Activated T-cell treated with anti-CD3 and anti-CD28 coated beads for 4 hours (primary cell): ENCODE measurements at places on chromosomes 6 and 20.

DNA sequence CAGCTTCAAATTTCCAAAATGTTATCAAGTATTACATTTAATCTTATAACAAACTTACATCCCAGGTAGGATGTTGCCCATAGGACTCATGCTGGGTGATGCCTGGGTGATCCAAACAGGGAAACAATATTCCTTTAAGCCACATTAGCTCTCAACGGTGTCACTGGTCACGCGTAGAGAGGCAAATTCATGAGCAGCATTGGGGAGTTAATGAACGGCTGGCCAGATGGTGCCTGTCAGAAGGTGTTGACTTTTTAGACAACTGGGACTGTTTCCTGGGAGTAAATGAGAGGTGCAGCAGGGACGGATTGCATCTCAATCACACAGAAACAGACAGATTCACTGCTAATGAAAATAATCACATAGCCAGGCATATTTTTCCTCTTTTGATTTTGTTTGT is 83.3 kb upstream of the ID4 start:
- no peak for DNase-seq

DNA sequence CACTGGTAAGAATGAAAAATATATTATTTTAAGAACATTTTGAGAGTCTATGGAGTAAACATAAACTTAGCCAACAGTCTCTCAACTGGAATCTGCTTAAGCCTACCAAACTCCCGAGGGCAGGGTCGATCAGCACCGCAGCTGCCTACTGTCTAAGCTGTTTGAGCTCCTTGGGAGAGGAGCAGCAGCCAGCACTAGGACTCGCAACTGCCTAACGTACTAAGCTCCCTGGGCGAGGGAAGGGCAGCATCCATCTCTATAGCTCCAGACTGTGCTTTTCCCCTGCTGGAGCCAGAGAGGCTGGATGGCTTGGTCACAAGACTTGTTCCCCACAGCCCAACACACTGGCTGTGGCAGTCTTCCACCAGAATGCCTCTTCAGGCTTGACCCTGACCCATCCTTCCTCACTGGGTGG is 96.4 kb downstream of the MOXD1 start:
- no peak for DNase-seq

GRCh38 chr20:34461779-34462087 is 54.5 kb upstream of the DYNLRB1 start:
- DNase-seq, result no peak

- DNase-seq, result no peak
Observed at GRCh38 chr6:93419304-93420162, at the start of gene EPHA7. EPHA7 (minus strand) TSS chr6:93419559; CDS start chr6:93419341, 218 bp downstream.

- DNase-seq, result no peak
Observed at GRCh38 chr6:46016063-46016608, 476 bp upstream of the CLIC5 start.

DNA sequence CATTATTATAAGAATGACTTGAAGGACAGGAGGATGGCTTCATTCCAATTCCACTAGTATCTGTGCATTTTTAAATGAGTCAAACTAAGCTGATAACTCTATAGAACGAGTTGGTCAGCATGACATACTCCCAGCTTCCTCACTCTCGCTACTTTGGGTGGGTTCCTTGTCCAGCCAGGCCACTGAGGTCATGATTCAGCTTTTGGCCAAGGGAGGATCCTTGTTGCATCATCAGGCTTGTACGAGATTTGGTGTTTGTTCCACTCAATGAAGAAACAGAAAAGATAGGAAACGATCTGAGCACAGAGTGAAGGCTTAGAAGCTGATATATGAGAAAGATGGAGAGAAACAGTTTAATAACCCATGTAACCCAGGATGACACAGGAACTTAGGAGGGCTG is 19.8 kb downstream of the NEDD9 start:
- DNase-seq, result no peak

DNA sequence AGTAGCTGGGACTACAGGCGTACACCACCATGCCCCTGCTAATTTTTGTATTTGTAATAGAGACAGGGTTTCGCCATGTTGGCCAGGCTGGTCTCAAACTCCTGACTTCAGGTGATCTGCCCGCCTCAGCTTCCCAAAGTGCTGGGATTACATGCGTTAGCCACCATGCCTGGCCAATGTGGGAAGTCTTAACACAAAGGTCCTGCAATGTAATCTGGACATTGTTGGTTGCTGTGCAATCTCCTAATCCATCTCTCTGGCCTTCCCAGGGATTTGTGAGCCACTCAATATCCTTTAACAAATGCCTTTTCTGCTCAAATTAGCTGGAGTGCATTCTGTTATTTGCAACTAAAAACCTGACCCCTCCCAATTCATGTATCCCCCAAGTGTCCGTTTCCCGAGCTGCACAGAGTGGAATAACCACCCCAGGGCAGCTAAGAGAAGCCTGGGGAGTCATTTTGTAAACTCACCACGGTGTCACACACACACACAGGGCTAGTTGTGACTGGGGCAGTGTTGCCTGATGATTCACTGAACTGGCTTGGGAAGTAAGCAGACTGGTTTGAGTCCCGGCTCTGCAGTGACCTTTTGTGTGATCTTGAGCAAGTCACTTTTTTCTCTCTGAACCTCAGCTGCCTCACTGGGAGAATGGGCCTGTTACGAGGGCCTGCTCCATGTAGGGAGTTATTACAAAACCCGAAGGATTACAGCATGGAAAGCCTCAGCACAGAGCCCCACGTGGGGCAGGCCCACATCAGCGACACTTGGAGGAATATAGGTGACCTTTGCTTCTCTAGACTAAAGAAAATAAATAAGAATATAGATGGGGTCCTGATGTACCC is 152.3 kb downstream of the ZMYND8 start:
- no peak for DNase-seq

- DNase-seq, result no peak
Observed at GRCh38 chr6:122956376-122956775, 39.7 kb upstream of the CLVS2 start.

- peak; percentile 13 for DNase-seq
Observed at GRCh38 chr6:136225496-136225895, 24.6 kb downstream of the MTFR2 start.

GRCh38 chr6:137323860-137324259 is 104.7 kb upstream of the IFNGR1 start:
- DNase-seq, result no peak

DNA sequence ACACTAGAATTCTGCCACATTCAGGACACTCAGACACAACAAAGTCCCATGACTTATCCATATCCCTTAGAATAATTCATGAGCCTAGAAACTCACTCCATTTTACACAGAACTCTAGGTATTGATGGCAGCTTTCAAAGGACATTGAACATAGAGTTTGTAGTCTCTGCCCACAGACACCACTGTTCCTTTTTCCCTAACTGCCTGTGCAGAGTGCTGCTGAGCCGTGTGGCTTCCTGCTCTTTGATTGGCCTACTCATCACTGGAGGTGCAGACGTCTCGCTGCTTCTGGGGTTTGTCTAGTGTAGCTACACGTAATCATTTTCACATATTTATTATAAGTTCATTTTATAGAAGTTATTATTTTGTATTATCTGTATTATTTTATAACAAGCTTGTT is 407.6 kb downstream of the PREX1 start:
- no peak for DNase-seq

DNA sequence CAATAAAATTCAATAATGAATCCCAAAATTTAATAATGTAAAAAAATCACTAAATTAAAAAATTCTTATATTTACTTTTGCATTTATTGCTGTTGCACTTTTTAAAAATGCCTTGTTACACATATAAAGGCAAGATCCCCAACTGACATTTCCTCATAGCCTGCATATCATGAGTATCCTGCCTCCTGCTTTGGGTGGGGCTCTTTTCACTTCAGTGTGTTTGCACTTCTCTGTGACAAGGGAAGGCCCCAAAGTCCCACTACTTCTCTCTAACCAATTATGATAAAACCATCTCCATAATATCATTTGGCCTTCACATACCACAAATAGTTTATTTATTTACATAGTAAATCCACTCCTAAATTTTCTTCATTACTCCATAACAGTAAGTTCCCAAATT is 446.1 kb upstream of the MARCKS start:
- DNase-seq, result no peak

- no peak for DNase-seq
Observed at GRCh38 chr6:85865420-85866369, 223.0 kb upstream of the SYNCRIP start.

GRCh38 chr6:34834789-34835518 is 43.1 kb downstream of the BLTP3A start:
- DNase-seq, result no peak

- DNase-seq, result no peak
Observed at GRCh38 chr6:50681213-50681824, 32.0 kb upstream of the TFAP2D start.

GRCh38 chr6:70599187-70599586 is 32.5 kb downstream of the SDHAF4 start:
- DNase-seq, result no peak

DNA sequence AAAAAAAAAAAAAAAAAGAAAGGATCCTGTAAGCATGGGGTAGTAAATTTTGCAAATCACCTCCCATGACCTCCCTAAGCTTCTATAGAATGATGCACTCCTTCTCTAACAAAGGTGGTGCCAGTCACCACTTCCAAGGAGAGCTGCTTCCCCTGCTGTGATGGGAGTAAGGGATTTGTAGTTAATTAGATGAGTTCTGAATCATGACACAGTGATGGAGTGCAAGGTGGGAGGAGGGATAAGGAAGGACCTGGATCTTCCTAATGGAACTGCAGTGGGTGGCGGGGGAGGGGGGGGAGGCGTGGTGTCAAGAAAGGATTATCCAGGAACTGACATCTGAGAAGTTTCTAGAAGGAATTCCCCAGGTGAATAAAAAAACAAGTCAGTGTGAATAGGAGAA is 47.8 kb downstream of the NRN1 start:
- no peak for DNase-seq

DNA sequence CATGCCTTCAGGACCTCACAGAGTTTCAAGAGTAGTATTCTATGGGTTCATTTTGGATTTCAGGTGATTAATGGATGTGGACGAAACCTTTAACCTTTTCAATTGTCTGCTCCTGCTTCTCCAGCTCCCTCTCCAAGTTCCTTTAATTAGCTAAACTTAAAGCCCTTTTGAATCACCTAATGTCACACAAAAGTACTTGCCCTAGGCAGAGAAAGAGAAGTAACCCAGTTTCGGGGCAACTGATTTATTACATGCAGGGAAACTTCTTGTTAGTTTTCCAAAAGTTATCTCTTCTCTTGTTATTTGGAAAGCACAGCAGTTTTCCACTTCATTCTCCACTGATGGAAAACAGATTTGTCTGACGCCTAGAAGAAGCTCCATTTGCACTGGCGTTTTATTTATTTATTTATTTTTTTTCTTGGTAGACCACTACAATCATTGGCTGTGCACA is 407.7 kb upstream of the JARID2 start:
- DNase-seq, result no peak

- DNase-seq, result no peak
Observed at GRCh38 chr6:163333701-163334663, 80.5 kb upstream of the QKI start.

DNA sequence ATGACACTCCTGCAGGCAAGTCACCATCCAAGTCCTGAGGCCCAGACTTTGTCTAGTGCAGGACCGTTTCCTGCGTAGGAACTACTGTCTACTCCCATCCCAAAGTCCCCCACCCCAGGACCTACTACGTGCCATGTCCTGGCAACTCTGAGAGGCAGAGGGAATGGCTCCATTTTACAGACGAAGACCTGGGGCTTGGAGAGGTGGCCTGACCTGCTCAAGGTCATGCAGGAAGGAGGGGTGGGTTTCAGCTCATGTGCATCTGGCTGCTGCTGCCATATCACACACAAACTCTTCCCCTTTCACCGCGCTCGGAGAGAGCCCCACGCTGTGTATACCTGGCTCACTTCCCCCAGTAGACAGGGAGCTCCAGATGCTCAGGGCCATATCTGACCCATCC is 1.2 kb upstream of the NOL4L start:
- no peak for DNase-seq

DNA sequence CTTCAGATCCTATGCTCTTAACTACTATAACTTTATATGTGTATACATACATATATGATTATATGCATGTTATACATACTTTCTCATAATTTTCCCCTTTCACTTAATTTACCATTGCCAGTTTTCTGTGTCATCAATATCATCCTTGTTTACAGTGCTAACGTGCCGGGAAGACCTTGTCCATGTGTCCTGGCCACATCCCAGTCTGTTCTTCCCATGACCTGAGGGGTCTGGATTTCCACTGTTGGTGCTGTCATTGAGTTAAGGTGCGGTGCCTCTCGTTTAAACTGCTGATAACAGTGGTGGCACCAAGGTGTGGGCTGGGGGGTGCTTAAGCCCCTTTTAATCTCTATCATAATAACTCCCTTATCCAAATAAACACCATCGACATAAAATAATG is 8.5 kb upstream of the SDCBP2 start:
- no peak for DNase-seq

DNA sequence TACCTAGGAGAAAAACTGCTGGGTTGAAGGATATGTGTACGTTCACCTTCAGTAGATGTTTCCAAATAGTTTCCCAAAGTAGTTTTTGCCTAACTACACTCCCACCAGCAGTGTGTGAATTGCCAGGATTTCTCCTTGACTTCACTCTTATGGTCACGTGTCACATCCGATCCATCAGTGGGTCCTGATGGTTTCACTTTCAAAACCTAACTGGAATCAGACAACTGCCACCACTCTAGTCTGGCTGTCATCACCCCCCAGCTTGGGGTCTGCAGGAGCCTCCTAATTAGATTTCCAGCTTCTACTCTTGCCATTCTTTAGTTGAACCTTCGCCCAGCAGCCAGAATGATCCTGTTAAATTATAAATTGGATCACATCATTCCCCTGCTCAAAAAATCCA is 8.5 kb upstream of the SLC12A5 start:
- DNase-seq, result no peak

DNA sequence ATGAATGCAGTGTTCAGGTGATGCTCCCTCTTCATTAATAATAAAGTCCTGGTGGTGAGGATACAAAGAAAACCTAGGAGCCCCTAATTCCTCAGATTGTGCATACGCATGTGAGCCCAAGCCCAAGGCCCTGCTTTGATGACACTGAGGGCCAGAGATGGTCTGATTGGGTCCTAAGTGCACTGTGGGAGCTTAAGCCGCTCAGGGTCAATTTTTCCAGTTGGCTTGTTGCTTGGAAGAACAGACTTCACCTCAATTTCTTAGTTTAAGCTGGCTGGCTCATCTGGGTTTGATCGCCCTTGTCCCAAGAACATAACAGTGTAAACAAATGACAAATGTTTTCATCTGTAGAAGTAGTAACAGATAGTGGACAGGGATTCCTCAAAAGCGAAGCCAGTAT is 41.4 kb downstream of the INSM1 start:
- no peak for DNase-seq

- DNase-seq, result peak; percentile 33
Observed at GRCh38 chr6:24719125-24719971, at the start of gene C6orf62. C6orf62 (minus strand) TSS chr6:24719154; CDS start chr6:24718668, 486 bp downstream.

- DNase-seq, result no peak
Observed at GRCh38 chr20:46004187-46004586, 4.5 kb upstream of the MMP9 start.

GRCh38 chr6:41063884-41064285 is 8.3 kb downstream of the OARD1 start:
- no peak for DNase-seq

GRCh38 chr20:63767456-63767855 is 27.9 kb downstream of the SLC2A4RG start:
- no peak for DNase-seq

GRCh38 chr6:45375449-45375848 is 2.3 kb downstream of the SUPT3H start:
- DNase-seq, result no peak
